Ascending aorta (tissue), 2 donors: ENCODE measurements at places on chromosomes 1 and 21.

- H3K27me3 ChIP-seq, result no peaks in the 10 kb centered on the region
- no peak overlapping the region for H3K4me3 ChIP-seq
- no peak for DNase-seq
- no peaks in the 10 kb centered on the region for H3K36me3 ChIP-seq
These were observed 142.1 kb upstream of the COL11A1 start for GRCh38 chr1:103250441-103250861.

DNA sequence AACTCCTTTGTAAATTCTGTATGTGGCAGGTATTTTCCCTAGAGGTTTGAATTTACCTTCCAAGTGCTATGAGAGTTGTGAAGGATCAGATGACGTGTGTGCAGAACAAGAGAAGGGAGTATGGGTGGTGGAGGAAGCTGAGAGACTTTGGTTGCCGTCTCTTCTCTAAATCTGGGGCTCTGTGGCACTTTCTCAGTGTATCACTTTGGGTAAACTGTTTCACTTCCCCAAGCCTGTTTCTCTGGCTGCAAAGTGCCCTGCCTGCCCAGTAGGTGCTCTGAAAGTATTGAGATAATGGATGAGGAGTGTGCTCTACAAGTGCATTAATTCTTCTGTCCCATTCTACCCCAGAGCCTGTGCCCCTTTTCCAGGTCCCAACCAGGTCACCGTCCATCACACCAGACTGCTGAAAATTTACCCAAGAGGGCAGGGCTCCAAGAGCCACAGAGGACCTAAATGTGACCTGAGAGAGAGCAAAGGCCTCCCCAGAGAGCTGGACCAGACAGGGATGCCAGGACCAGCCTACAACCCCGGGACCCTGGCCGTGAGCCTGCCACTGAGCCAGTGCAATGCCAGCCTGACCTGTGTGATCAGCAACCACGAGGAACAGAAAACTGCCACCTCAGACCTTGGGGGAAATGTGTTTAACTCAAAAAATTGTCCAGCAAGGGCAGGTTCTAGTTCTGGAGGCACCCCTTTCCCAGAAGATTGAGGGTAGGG is 131.6 kb upstream of the ETV3 start:
- H3K4me3 ChIP-seq, result no peak overlapping the region
- H3K27ac ChIP-seq, result no peak overlapping the region
- no peaks in the 10 kb centered on the region for H3K4me1 ChIP-seq
- DNase-seq, result no peak
- H3K27me3 ChIP-seq, result no peaks in the 10 kb centered on the region
- no peaks in the 10 kb centered on the region for H3K36me3 ChIP-seq

DNA sequence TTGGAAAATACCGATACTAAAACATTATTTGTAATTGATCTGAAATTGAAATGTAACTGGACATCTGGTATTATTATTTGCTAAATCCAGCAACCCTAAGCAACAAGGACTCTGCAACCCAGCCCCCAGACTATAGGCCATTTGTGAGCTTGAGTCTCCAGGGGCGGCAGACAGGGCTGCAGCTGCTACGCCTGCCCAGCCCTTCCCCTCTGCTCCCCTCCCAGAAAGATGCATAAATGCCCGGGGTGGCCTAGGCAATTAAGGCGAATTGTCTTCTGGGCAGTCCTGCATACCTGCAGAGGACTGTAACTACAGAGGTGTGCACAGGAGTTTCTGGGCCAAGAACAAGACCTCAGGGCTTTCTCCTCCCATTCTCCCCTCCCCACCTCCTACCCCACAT is 41.2 kb upstream of the LBR start:
- H3K27me3 ChIP-seq, result no peaks in the 10 kb centered on the region
- DNase-seq, result peak; percentile 45
- no peaks in the 10 kb centered on the region for H3K36me3 ChIP-seq
- no peak overlapping the region for H3K27ac ChIP-seq
- H3K4me1 ChIP-seq, result no peaks in the 10 kb centered on the region

DNA sequence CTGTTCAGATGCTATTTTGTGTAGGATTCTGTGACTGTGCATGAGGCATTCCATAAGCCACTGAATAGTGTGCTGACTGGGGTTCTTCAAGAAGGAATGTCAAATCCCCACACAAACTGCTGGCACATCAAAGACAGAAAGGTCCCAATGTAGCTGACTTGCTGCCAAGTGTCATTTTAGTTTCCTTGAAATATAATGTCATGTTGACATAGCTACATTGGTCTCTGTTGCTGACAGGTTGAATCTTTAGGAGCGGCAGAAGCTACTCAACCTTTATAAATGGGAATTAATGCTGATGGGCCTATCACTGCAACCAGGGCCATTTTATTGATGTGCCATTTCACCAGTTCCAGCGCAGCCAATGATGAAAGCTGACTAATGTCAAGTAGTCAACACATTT is 1110.7 kb upstream of the B3GALT2 start:
- no peaks in the 10 kb centered on the region for H3K36me3 ChIP-seq
- no peak overlapping the region for H3K4me3 ChIP-seq
- no peaks in the 10 kb centered on the region for H3K27me3 ChIP-seq
- DNase-seq, result no peak
- no peaks in the 10 kb centered on the region for H3K4me1 ChIP-seq

- no peak overlapping the region for H3K4me3 ChIP-seq
- H3K4me1 ChIP-seq, result no peaks in the 10 kb centered on the region
- no peaks in the 10 kb centered on the region for H3K36me3 ChIP-seq
- no peaks in the 10 kb centered on the region for H3K27me3 ChIP-seq
These were observed 5.4 kb upstream of the EXO1 start for GRCh38 chr1:241842565-241842964.
